ENCODE measurements at places on chromosomes 7 and 10.
A peak's percentile ranks its signal among the peaks of the same experiment; 100 is the strongest.

GRCh38 chr10:127999297-128000129 is 92.6 kb downstream of the PTPRE start:
- DNase-seq, result peak; percentile 13

- no peak for DNase-seq
These were observed 75.5 kb downstream of the ARHGAP22 start for GRCh38 chr10:48529331-48529730.

DNA sequence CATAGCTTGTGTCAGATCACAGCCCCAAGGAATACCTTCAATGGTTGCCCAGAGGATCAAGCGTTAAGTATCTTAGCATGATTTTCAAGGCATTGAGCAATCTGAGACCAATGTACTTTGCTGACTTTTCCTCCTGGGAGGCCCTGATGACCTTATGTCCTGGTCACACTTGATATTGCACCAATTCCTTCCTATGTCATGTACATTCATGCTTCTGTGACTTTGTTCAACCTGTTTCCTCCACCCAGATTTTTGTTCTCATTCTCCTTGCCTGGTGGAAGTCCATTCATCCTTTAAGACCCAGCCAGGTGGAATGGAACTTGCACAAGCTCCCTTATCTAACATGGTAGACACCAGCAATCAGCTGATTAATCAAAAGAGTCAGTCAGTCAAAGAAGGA is 160.8 kb downstream of the PFKFB3 start:
- DNase-seq, result no peak

- peak; percentile 48 for DNase-seq
These were observed 11.6 kb downstream of the GOLGA7B start for GRCh38 chr10:97861097-97861750.

DNA sequence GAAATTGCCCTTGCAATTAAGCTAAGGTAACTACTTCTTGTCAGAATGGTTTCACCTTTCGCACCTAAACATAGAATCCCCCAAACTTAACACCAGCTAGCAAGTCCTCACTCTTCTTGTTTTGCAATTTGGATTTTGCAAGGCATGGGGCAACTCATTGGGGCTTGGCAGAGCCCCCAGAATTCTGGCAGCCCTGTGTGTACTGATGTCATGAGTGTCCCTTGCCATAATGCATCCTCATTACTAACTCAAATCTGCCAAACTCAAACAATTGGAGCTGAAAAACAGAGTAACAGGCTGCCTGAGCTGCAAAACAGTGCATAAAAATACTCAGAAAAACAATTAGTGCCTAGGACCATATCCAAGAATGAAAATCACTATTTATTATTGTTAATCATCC is 7.9 kb upstream of the XPNPEP1 start:
- DNase-seq, result no peak

DNA sequence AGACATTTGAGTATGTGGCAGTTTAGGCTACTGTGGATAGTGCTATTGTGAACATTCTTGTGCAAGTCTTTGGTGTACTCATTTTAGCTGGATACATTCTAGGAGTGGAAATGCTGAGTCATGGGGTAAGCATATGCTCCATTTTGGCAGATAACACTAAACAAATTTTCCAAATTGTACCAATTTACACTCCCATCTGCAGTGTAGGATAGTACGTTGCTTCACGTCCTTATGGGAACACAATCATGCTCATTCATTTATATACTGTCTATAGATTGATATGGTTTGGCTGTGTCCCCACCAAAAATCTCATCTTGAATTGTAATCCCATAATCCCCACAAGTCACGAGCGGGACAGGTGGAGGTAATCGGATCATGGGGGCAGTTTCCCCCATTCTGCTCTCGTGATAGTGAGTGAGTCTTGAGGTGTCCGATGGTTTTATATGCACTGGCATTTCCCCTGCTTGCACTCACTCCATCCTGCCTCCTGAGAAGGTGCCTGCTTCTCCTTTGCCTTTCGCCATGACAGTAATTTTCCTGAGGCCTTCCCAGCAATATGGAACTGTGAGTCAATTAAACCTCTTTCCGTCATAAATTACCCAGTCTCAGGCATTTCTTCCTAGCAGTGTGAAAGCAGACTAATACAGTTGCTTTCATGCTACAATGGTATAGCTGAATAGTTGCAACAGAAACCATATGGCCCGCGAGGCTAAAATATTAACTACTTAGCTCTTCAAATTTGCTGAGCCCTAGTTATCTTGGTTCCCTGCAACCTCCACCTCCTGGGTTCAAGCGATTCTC is 25.6 kb downstream of the RNF216 start:
- DNase-seq, result peak; percentile 72

DNA sequence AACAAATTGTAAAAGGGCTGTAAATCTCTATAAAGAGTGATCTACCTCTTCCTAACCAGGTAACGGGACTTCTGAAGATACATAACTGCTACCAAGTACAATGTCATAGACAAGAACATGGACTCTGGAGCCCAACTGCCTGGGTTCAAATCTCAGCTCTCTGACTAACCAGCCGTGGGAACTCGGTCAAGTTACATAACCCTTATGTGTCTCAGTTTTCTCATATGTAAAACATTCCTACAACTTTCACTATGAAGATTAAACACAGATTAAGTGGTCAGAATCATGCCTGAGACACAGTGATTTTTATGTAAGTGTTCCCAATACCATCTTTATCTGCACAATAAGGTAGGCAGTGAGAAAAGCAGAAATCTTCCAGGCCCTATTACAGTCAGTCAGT is 52.6 kb downstream of the ITGB1 start:
- no peak for DNase-seq

- DNase-seq, result no peak
These were observed 45.0 kb downstream of the ZFAND4 start for GRCh38 chr10:45627412-45628048.

GRCh38 chr10:1523221-1523620 is 214.1 kb downstream of the ADARB2 start:
- no peak for DNase-seq

DNA sequence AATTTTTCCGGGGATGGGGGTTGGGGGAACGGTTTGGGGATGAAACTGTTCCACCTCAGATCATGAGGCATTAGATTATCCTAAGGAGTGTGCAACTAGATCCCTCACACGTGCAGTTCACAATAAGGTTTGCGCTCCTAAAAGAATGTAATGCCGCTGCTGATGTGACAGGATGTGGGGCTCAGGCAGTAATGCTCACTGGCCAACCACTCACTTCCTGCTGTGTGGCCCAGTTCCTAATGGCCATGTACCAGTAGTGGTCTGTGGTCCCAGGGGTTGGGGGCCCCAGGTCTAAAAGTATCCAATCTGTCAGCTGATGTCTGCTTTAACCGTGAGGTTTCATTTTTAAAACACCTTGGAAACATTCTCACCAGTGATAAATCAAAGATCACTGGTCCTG is 2.2 kb downstream of the STN1 start:
- no peak for DNase-seq

- no peak for DNase-seq
These were observed 270.7 kb downstream of the ABCA13 start for GRCh38 chr7:48441848-48442492.

DNA sequence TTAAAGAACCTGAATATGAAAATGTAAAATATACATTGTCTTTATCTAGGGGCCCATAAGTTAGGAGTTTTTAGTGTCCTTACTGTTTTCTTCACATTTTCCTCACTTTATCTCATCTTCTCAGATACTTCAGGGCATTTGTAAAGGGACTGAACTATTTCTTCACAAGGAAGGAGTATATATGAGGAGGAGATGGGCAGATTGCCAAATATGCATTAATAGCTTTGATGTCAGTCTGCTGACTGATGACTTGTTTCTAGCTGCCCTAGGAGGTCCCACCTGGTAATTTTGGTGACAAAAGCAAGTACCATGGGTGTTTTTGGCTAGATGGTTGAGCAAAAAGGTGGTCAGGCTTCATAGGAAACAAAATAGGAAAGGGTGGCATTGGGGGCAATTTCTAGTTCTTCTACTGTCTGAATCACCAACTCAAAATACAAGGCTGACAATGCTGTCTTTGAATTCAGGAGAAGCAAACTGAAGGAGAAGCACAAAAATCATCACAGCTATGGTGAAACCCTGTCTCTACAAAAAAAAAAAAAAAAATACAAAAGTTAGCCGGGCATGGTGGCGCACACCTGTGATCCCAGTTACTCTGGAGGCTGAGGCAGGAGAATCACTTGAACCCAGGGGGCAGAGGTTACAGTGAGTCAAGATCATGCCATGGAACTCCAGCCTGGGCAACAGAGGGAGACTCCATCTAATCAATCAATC is 10.4 kb upstream of the STRIP2 start:
- peak; percentile 10 for DNase-seq

DNA sequence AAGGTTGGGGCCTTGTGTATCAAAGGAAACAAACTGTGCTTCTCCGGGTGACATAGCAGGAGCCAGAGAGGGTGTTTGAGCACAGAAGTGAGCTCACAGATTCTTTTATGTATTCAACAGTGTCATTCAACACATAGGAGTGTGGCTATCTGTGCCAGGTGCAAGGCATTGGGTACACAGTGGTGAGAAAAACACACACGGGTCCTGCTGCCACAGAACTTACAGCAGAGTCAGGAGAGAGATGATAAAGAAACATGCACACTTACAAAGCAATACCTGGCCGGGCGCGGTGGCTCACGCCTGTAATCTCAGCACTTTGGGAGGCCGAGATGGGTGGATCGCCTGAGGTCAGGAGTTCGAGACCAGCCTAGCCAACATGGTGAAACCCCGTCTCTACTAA is 16.3 kb upstream of the ECHDC3 start:
- DNase-seq, result no peak

DNA sequence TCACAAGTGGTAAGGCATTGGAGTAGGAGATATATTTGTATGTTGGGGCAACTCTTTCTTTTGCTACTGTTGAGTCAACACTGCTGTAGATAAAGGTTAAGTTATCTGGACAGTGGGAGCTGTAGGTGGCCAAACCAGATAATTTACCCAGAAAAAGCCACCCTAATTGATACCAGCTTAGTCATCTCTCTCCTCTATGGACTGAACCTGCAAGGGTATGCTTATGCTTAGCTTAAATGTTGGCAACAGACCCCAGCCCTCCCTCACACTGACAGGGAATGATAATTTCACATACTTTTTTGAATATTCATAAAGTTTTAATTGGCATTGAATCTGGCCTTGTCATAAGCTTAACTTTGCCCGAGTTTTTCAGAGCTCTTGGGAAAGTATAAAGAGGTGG is 66.3 kb downstream of the CREB5 start:
- DNase-seq, result peak; percentile 76

DNA sequence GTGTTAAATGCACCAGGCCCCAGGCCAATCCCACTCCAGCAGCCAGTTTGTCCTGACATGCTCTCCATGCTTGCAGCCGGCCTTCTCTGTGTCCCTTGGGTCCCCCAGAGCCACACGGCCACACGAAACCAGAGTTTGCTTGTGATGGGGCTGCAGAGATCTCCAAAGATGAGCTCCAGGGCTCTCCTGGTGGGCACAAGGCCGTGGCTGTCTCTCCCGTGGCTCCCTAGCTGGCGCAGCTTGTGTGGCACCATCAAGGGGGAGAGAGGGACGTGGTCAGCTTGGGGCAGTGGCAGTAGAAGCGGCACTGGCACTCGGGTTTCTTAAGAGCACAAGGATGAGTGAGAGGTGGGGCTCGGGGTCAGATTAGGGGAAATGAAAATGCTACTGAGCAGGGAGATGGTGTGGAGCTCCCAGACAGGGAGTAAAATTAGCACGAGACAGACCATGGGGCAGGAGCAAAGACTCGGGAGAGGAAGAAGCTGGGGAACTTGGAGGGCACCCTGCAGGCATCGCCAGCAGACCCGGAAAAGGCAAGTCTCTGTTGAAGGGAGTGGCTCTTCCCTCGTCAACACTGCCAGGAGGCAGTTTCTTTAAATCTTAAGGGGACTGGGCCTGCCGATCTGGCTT is 572.5 kb upstream of the FOXK1 start:
- DNase-seq, result no peak

- DNase-seq, result no peak
These were observed 22.4 kb downstream of the LDB3 start for GRCh38 chr10:86690657-86691084.

GRCh38 chr7:42878303-42878702 is 33.6 kb downstream of the C7orf25 start:
- no peak for DNase-seq

DNA sequence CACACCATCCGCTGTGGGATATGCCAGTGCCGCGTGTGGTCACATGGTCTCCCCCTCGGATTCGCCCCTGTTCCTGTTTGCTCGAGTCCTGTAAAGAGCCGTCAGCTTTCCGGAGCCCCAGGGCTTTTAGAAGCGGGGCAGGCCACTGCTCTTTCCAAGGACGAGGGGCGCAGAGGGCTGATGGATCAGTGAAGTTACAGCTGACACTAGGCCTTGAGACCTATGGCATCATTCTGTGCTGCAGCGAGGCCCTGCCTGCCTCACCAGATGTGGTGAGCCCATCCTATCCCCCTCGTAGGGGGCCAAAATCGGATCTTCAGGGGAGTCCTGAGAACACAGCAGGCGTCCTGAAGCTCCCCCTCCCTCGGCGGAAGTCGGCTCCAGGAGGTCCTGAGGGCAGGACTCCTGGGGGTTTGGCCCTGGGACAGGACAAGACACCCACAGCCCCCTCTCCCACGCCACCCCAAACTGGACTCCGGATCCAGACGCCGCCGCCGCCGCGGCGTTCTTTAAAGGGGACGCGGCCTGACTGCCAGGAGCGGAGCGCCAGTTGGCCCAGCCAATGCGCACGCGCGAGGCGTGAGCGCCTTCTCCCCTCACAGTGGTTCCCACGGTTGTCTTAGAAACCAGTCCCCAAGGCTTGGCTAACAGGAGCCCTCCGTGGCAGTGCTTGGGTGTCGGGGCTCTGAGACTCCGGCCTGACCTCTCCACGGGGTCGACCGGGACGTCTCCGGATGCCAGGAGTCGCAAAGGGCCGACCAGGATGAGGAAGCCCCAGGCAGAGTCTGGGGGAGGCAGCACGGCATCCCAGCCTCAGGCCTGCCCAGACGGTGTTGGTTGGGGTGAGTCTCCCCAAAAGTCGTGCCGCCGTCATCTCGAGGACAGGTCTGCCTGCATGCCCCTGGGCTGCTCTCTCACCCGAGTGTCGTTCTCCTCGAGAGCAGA is 371.7 kb downstream of the ZNF716 start:
- no peak for DNase-seq

DNA sequence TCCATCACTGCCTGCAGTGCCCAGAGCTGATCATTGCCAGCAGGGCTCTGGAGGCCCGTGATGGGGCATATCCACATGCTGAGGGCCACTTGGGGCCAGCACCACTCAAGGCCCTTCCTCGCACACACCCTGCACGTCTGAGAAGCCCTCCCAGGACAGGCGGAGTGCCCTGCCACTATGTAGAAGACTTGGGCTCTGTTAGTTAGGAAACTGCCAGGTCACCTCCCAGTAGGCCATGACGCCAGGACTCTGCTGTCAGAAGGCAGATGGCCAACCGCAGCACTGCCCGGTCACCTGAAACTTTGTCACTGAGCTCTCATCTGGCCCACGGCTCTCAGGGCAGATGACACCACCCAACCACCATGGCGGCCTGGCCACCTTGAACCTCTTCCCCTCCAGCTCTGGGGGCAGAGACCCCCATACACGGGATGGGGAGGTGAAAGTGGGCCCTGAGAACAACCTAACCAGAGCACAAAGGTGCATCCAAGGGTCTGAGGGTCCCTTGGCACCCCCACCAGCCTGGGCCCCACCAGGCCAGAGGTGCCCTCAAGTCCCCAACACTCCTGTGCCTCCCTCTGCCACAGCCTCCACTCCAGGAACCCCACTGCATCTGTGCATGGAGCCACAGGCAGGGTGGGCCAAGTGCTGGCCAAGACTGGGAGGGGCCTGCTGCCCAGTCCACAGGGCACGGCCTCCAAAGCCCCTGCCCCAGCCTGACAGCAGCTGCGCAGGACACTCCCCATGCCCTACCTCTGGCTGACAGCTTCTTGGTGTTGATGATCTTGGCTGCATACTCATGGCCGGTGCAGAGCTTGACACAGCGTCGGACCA is 41.8 kb downstream of the CAMK2B start:
- DNase-seq, result no peak

GRCh38 chr10:43048301-43049051 is 28.4 kb upstream of the RET start:
- no peak for DNase-seq

All from astrocyte (in vitro differentiated cells and primary cell).